ENCODE measurements at places on chromosomes 12 and 14.

- no peak for DNase-seq
These were observed 129.9 kb downstream of the CRACR2A start for GRCh38 chr12:3622822-3623690.

- no peak for DNase-seq
These were observed 25.3 kb downstream of the MUCL1 start for GRCh38 chr12:54879579-54879978.

DNA sequence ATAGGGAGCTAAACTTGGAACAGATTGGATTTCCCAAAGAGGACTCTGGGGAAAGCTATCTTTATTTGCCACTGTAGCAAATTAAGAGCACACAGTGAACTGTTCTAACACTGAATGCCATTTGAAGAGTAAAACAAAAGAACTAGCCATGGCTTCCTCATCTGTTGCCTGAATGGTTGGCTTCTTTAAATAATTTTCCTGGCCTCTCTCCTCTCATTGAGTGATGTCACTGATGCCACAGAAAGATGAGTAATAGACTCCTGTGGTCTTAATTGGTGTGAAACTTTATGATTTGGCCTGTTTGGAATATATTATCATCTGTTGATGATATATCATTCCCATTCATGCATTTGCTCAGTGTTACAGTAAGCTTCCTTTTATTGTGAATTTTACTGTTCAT is 42.5 kb downstream of the WDR20 start:
- DNase-seq = no peak

DNA sequence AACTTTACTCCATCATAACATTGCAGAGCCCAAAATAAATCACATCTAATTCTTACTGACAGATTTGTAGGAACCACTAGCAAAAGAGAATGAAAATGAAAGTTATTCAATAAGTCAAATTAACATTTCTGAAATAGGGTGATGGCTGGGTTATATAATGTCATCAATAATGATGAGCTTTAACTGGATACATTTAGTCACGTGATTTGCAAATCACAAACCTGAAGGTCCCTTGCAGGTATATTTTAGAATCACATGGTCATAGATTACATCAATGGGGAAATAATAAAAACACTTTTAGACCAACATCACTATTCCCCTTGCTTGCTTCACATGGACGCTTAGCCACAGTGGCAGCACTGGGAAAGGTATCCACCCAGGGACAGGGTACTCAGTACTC is 86.7 kb downstream of the PRIMA1 start:
- DNase-seq = no peak

DNA sequence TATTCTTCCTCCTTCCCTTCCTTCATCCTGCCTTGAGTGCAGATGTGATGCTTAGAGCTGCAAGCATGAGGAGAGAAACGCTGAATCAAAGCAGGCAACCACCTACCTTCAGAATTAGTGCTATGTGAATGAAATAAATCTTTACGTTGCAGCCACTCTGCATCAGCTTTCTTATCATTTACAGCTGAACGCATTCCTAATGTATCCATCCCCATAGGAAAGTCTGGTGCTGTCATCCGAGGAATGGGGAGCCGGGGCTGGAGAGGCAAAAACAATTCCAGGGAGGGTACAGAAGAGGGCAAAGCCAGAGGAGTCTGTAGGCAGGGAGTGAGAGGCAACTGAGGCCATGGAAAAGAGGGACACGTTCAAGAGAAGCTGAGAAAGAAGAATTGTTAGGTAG is 90.0 kb downstream of the GCH1 start:
- no peak for DNase-seq

DNA sequence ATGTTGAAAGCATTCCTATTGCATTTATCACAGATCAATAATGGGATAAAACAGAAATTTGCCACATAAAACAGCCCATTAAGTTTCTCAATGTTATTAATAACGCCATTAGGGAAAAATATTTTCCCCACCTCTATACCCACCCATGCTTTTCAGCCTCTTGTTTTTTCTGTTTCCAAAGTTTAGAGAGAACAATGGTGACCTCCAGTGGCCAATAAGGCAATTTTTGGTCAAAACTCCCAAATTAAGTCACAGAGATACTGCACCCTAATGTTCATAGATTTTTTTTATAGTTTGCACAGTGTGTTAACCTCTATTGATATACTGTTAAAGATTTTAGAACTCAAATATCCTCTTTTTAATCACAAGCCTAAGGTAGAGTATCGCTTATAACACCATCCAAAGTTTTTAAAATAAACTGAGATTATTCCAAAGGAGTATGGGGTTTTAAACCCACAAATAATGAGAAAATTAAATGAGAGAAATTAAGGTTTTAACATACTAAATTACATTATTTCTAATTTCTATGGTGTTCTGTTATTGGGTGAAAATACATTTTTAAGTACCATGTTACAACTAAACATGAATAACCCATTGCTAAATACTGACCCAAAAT is 184.7 kb upstream of the DCN start:
- DNase-seq = no peak

Measured in left colon (tissue), 2 donors.